Stimulated activated CD8-positive, alpha-beta memory T cell treated with anti-CD3 and anti-CD28 coated beads, Interleukin-12 subunit alpha, Interleukin-12 subunit beta, amount 100 ng/mL, for 4 hours (primary cell): ENCODE measurements at places on chromosomes 6 and 20.

DNA sequence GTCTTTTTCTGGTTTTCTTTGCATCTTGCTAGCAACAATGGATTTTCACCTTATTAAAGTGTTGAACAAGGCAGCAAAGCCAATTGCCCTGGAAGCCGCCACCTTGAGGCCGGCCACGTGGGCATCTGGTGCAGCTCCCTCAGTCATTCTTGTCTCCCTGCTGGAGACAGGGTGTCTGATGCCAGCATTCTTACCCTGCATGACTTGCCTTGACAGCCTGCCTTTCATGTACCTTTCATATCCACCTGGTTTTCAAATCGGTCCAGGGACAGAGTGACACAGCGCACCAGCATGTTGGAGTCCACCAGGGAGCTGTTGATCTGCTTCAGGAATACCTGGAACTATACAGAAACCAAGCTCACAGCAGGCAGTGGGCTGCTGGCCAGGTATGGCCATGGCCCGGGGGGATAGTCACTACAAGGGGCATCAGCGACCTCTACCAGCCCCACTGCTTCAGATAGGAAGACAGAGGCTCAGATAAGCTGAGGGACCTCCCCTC, 49.8 kb downstream of the MYH7B start:
- DNase-seq: no peak

GRCh38 chr6:17979479-17979878, 8.0 kb downstream of the KIF13A start:
- DNase-seq: no peak

GRCh38 chr6:42315991-42316970, 98.6 kb upstream of the MRPS10 start:
- no peak for DNase-seq

DNA sequence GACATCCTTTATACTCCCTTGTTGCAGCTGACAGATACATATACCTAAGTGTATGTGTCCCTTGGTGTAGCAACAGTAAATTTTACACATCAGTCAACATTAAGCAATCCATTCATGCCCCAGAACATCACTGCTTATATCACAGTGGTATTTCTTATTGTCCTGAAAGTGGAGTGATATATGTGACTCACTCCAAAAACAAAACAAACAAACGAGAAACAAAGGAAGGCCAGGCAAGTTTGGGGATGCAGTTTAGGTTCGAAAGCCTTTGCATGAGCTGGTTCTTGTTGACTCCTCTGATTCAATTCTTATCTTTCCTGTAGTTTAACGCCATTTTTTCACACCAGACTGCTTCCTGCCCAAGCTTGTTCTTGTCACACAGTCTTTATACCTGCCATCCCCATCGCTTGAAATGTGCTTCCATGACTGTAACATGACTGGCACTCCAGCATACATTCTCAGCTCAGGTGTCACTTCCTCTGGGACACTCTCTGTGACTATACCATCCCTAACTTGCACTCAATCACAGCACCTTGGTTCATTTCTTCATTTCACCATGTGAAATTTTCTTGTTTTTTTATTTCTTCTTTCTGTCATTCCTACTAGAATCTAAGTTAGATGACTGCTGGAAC, 125.0 kb upstream of the TSHZ2 start:
- DNase-seq: no peak

GRCh38 chr6:36248980-36249379, 20.9 kb upstream of the PNPLA1 start:
- no peak for DNase-seq

GRCh38 chr6:98840996-98841513, 6.7 kb downstream of the POU3F2 start:
- no peak for DNase-seq

GRCh38 chr6:33926451-33926850, 122.6 kb upstream of the MLN start:
- DNase-seq: no peak
